Bronchial epithelial cell (primary cell): ENCODE measurements at places on chromosomes 5 and 9.
A peak's percentile ranks its signal among the peaks of the same experiment; 100 is the strongest.

- peak; percentile 33 for DNase-seq
These were observed 13.2 kb upstream of the ADRA1B start for GRCh38 chr5:159903131-159903530.

GRCh38 chr5:138942861-138943260, 67.7 kb upstream of the LRRTM2 start:
- no peak for DNase-seq

GRCh38 chr9:137307255-137308056, 5.4 kb upstream of the NRARP start:
- no peak for DNase-seq

- DNase-seq: peak; percentile 28
These were observed 175.7 kb downstream of the MELK start for GRCh38 chr9:36748322-36748899.

DNA sequence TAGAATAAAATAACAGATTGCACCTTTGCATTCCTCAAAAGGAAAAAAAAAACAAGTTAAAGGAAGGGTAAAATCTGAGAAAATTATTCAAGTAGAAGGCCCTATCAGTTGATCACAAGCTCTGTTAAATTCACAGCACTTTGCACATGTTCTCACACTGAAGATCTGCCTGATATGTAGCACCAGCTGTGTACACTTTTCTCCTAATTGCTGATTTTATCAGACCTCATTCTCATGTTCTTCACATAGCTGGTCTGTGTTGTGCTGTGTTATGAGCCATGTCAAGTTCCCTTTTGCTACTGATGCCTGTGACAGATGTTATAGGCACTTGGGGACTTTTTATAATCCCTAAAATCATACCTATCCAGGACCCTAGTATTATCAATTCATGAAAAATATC, 390.4 kb upstream of the PRR16 start:
- DNase-seq: no peak

- DNase-seq: no peak
These were observed 352.7 kb upstream of the GRAMD2B start for GRCh38 chr5:126070481-126070880.

DNA sequence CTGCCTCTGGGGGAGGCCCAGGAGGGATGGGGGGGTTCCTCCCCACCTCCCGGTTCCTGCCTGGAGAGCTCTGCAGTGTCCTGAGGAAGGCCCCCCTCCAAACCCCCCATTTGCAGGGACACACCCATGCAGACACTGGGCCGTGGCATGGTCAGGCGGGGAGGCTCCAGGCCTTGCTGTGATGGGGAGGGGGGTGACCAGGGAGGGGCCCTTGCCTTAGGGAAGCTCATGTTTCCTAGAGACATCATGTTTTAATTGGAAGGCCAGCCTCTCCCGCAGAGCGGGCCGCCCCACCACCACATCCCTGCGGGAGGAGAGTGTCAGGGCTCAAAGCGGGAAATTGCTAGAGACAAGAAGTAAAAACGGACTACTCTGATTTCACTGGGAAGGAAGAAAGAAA, 12.0 kb downstream of the PRRX2 start:
- DNase-seq: no peak

DNA sequence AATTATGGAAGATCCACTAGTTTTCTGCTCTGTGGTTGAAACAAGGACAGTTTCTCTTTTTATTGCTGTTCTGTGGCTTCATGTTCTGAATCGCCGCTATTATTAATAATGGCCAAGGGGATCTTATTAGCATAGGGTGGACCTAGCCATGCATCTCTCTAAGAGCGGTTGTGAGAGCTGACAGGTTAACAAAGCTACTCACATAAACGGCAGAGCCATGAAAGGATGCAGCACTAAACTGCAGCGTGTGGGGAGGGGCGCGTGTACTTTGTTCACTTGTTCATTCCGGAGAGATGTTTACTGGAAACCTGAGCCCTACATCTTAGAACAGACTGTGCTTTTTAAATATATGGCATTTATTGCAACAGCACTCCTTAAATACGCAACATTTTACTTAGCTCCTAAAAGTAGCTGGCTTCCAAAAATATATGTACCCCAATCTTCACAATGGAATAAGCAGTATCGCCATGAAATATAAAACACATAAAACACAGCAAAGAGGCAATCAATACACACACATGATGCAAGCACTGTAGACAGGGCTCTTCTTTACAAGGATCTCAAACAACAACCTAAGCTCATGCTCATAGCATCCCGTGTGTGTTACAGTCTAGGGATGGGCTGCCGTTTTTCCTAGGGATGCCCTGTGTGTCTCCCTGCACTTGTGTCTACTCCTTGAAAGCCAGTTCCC, 424.6 kb downstream of the MED10 start:
- DNase-seq: no peak

- DNase-seq: no peak
These were observed 413.5 kb upstream of the ZNF462 start for GRCh38 chr9:106449336-106449927.

GRCh38 chr9:105673850-105674387, 11.7 kb downstream of the TAL2 start:
- DNase-seq: no peak

DNA sequence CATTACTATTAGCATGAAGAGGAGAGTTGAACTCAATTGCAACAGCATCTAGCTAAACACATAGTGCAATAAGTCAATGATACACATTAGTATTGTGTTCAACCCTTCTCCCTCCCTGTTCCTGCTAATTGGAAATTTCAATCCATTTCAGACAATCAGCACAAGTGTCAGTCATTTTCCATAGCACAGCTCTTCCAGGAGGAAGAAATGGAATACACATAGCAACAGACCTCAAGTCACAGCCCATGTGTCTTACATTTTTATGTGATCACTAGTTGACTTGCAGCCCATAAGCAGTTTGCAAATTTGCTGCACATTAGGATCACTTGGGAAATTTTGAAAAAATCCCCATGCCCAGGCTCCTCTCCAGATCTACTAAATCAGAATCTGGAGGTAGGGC, 636.9 kb downstream of the TLE4 start:
- DNase-seq: no peak

DNA sequence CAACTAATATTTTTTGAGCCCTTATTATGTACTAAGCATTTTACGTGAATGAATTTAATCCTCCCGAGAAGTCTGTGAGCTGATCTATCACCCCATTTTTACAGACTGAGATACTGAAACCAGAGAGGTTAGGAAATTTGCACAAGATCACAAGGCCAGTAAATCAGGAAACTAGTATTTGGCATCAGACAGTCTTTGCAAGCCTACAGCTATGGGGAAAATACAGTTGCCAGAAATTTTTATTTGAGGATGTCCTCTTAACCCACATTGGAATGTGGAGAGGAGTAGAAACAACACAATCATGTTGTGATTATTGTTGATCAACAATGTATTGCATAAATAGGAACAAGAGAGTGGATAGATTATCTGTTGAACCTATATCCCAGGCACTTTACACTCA, 2.3 kb upstream of the SLC46A2 start:
- DNase-seq: no peak

- DNase-seq: no peak
These were observed 72.2 kb downstream of the MED27 start for GRCh38 chr9:132007371-132008025.

DNA sequence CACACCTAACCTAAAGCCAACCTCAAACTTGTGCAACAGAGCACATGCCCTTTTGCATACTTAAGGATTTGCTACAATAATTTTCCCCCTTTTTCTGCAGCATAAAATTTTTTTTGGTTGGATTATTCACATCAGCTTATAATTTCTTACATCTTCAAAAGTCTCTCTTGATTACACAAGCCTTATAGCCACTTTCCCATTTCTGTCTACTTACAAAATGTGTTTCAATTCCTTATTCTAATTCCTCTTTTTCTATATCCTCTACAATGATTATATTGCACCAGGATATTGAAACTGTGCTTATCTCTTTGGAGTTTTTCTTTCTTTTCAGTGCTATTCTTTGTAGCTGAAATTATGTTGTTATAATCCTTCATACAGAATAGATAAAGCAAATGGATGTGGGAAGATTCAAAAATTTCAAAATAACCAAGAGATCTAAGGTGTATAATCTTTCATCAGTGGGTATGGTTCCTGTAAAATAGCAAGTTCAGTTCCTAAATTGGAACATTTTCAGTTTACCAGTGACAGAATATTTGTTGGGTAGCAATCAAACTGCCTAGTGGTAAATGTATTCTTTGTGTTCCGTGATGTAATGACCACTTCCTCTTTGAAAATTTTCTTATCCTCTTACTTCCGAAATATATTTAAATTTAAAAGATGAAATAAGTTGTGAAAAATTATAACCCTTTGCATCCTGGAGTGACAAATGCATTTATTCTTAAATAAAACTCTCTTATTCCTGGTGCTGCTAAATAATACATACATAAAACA, 386.8 kb upstream of the CHD1 start:
- no peak for DNase-seq

DNA sequence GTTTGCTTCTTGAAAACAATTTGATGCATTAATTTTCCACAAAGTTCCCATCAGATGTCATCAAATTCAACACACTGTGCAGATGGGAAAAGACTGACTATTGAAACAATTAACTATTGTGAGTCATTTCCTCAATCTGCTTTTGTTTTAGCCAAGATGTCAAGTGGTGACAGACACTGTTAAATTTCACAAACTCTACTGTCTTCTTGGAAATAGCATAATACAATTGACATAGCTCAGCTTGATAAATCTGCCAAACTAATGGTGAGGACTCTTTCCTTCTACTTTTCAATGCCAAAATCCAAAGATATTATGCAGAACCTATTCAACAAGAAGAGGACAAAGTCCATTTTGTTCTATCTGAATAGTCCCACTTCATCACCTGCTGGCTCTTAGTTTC, 242.3 kb downstream of the CAAP1 start:
- DNase-seq: no peak

- DNase-seq: no peak
These were observed 18.9 kb upstream of the UBLCP1 start for GRCh38 chr5:159244163-159244562.

DNA sequence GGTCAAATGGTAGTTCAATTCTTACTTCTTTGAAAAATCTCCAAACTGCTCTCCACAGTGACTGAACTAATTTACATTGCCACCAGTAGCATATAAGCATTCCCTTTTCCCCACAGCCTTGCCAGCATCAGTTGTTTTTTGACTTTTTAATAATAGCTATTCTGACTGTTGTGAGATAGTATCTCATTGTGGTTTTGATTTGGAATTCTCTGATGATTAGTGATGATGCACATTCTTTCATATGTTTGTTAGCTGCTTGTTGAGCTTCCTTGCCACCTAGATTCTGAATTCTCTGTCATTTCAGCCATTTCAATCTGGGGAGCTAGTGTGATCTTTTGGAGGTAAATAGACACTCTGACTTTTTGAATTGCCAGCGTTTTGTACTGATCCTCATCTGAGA, 24.0 kb downstream of the CDK20 start:
- DNase-seq: no peak

DNA sequence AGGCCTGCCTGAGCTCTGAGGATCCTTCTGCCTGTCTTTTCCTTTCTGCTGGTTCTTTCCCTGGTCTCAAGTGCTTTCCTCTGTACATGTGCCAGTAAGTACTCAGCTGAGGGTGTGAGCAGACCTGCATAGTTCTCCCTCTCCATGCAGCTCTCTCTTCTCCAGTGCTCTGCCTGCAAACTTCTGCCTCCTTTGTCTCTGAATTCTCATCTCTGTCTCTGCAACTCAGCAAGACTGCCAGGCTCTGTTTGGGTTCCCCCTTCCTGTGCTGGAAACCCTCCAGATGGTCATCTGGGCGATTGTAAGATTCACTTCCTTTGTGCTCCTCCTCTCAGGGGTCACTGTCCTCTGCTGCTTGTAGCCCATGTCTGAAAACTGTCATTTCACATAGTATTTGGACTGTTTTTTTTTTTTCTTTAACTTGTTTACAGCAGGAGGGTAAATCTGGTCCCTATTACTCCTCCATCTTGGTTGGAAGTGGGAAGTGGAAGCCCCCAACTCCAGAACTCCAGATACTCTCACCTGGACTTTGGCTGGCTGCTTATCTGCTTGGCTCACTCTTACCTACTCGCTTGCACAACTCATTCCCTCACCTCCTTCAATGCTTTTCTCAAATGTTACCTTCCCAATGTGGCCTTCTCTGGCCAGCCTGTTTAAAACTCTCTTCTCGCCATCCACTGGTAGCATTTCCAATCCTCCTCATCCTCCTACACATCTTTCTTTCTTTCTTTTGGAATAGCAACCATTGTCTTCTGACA, 175.3 kb upstream of the TBC1D2 start:
- DNase-seq: no peak

- no peak for DNase-seq
These were observed 527.0 kb downstream of the TLE1 start for GRCh38 chr9:81162361-81162760.

DNA sequence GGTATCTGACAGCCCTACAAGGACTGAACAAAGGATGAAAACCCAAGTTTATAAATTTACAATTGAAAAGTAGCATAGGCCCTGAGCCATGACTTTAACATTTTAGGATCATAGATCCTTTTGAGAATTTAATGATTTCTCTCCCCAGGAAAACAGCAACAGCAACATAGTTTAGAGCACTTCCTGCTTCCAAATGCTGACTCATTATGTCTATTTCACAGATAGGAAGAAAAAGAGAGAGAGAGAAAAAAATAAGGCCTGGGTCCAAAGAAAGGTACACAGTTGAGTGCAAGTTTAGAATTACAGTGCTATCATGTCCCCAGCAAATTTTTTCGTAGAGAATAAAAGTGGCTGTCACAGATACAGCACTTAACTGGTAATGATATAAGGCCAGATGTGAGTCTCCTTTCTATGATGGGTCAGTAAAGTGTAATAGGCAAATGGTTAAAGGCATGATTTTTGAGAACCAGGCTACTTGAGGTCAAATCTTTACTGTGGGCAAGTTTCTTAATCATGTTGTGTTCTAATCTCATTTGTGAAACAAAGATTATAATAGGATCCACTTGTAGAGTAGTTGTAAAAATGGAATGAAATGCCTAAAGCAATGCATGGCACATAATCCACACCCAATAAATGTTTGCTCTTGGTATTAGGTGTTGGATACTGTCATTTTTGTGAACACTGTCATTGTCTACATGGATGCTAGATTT, 12.3 kb upstream of the PPP2R2B start:
- peak; percentile 53 for DNase-seq

- no peak for DNase-seq
These were observed 1.8 kb upstream of the ACTL7B start for GRCh38 chr9:108857572-108857971.

DNA sequence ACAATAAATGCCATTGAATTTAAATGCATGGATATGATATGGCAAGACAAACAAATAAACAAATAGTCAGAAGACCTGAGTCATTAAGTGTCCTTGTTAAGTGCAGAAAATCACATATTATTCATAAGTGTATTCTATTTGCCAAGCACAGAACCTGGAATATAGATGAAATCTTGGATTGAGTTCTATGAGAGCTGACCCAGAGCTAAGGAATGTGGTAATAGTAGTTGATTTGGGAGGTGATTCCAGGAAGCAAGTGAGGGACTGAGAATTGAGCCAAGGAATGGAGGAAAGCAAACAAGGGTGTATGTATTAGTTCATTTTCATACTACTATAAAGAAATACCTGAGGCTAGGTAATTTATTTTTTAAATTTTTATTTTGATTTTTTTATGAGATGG, 208.9 kb downstream of the TRIM32 start:
- peak; percentile 69 for DNase-seq
